CD4-positive, alpha-beta T cell treated with Interleukin-1 beta for 1 hour (primary cell): ENCODE measurements at places on chromosomes 1 and 21.

DNA sequence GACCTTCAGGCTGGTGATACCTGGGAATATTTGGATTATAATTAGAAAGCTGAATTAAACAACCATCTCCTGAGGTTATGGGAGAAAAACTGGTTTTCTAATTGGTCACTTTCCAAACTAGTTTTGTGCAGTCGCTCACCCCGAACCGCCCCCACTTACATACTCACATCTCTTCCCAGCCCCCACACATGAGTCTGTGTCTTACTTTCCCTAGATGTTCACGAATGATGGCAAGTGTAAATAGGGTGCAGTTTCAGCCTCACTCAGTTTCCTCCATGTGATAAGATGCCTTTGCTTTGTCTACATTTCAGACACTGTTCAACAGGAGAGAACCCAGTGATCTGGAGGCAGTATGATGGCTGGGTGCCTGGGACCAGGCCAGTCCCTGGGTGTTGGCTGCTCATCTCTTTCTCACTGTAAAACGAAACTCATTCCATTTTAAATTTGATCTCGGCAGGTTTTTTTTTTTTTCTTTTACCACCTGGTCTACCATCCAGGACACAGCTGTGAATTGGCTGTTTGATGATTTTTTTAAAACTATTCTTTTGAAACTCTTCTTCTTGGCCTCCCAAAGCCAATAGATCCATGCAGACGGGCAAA, 164.3 kb upstream of the RAB4A start:
- no peak for DNase-seq

GRCh38 chr21:41183575-41183974, 15.6 kb downstream of the BACE2 start:
- no peak for DNase-seq

DNA sequence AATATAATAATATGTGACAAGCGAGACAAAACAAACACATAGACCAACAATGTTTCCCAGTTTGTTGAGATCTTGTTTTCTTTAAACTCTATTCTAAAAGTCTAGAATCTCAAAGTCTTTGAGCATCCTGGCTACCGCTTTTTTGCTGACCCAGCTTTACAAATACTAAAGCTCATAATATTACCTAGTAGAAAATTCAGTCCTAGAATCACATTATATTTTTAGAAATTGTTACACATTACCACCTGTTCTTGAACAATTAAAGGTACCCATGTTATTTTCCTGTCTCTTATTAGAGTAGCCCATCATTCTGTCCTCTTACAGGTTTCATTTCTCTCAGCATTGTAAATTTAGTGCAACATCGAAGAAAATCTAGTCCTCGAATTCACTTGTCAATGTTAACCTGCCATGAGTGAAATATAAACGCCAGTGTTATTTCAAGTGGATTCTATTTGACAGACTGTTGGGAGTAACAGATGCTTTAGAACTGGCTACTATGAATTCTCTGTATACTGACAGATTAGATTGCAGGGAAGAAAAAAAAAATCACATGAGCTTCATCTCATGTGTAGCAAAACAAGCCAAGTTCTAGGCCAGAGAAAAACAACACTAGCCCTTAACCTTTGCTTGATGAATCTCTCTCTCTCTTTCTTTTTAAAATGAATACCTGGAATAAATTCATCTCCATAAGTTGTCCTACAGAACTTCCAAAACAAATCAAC, 851.2 kb upstream of the ADAMTS5 start:
- no peak for DNase-seq

GRCh38 chr1:79708646-79709265, 702.2 kb upstream of the ADGRL4 start:
- DNase-seq: no peak

DNA sequence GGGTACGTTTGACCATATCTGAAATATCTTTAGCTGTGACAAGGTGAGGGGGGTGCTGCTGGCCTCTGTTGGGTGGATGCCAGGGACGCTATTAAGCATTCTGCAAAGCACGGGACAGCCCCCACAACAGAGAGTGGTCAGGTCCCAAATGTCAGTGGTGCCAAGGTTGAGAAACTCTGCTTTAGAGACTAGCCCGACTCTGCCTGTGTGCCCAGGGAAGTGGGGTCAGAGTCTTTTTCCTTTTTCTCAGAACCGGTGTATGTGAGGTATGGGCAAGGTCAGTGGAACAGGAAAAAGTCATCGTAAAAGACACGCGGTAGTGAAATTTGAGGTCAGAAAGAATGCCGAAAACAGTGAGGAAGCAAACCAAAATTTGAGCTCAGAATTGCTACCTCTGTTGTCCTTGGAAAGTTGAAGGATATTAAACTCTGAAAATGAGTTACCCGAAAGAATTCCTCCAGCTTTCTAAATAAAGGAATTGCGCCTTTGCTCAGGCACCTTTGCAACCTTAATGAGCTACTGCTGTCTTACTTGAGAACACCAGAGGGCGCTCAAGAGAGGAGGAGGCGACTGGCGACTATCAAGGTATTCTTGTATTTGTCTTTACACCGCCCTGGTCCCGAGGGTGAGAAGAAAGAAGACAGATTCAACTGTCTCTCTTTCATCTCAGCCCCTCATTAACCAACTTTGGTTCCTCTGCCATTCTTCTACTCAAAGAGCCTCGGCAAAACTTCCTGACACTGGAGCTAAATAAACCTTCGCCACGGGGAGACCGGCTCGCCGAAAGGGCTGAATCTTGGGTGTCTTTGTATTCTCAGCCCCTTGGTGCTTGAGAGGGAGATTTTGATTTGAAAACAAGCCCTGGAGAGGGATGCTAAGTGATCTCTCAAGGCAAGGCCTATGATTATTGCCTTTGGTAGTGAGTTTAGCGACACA, 85.4 kb upstream of the OLIG2 start:
- DNase-seq: peak; percentile 41

- DNase-seq: no peak
These were observed 1.8 kb downstream of the CHRM3 start for GRCh38 chr1:239388159-239388485.
